ENCODE measurements at places on chromosomes 12 and 14.

- DNase-seq = no peak
Observed at GRCh38 chr12:74732826-74733225, 195.2 kb downstream of the ATXN7L3B start.

DNA sequence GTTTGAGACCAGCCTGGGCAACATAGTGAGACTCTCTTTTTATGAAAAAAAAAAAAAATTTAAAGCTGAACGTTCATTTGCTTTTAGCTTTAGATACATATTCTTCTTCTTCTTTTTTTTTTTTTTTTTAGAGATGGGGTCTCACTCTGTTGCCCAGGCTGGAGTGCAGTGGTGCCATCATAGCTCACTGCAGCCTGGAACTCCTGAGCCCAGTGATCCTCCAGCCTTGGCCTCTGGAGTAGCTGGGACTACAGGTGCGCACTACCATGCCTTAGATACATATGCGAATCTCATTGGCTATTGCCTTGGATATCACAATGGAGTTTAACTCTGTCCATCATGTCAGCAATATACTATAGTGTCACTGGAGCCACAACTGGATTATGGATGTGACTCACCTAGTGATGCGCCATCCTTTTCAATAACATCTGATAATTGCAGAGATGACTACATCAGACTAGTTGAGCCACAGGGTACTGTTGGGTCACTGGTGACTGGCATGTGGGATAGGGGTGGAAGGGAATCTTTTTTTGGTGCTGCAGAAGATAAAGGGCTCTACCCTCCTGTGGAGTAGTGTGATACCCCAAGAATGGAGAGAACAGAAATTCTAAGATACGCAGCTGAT is 2.7 kb upstream of the ADIPOR2 start:
- DNase-seq = peak; percentile 11

GRCh38 chr14:61147831-61148549 is 133.1 kb downstream of the TMEM30B start:
- peak; percentile 76 for DNase-seq

DNA sequence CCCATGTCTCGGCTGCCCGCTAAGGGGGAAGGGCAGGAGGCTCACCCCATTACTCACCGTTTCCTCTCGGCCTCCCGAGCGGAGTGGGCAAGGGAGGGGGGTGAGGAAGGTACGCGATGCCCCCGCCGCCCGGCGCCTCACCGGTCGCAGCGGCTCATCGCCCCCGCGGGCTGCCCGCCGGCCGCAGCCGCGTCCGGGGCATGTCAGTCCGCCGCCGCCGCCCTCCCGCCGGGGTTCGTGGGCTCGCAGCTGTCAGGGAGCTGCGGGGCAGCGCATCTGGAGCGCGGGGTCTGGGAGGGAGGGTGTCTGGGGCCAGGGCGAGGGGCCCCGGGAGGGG is 461 bp downstream of the SLC8A3 start:
- DNase-seq = peak; percentile 30

DNA sequence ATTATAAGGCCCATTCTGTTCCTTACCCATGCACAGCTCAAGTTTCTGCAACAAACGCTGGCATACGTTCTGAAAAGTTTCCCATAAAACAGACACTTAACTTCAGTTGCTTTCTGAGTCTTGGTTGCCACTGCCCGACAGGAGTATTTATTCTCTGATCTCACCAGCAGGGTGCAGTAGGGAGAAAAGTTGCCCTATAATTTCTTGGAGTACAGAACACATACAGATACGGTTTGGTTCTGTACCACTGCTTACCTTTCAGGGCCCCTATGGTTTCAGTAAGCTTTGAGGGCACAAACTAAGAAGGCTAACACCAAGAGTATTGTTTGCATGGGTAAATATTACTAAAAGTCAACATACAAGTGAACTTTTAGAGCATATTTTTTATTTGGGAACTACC is 77.9 kb downstream of the SPATA7 start:
- no peak for DNase-seq

DNA sequence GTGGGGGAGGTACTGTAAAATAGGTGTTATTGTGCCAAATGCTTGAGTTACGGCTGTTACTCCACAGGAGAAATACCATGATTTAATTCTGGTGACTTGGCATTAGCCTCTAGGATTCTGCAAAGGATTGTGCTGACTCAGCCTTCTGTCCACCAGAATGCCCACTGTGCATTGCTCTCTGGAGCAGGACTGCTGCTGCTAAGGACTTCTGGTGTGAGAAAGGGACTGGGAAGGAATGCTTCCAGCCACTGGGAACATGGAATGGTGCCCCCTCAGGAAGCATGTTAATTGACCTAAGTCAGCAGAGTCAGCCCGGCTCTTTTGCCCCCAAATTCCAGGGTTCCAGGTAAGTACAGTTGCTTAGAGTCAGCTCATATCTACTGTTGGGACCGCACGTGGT is 32.9 kb downstream of the ZFHX2 start:
- no peak for DNase-seq

DNA sequence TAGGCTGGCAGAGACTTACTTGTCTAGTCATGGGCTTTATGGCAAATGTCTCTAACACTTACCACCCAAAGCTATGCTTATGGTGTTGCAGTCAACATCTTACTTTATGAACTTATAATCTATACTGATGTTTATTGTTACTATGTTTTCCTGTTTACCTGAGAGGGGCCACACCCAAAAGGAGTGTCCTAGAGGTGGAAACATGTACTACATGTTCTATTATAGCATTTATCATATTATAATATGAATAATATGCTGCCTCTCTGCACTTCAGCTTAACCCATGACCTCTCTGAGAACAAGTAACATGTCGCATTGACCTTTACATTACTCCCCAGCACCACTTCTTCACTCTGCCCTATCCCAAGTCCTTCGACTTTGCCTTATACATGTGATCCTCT is 501.8 kb downstream of the ETNK1 start:
- no peak for DNase-seq

DNA sequence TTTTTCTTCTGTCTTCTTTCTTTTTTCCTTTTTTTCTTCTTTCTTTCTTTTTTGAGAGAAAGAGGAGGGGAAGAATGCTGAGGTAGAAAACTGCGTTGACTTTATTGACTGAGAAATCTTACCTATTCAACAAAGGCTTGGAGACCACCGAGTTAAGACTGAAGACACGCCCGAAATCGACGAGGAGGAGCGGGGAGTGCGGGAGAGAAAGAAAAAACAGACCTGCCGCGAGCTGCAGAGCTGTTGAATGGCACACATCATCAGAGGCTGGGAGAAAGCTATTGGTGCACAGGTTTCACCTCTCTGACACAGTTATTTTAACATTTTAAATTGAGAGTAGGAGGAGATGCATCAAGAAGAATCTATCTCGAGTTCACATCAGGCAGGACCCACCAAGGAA is 5.1 kb downstream of the ASCL1 start:
- DNase-seq = no peak

- no peak for DNase-seq
Observed at GRCh38 chr14:47785058-47785457, 109.7 kb upstream of the MDGA2 start.

DNA sequence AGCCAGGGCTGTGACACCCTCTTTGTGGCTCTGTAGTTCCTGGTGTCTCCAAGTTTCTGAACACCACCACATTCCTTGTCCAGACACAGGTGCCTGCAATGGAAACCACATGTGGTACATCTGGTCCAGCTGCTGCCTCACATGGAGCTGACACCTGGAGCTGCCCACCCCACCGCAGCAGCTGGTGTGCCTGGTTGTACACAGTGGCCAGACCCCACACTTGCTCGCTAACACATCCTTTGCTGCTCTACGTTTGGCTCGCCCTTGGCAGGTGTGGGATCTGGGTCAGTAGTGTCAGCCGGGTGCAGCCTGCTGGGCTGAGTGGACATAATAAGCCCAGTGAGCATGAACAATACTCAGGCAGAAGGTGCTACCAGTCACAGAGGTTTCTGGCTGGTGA is 198.9 kb downstream of the ADGRD1 start:
- no peak for DNase-seq

- no peak for DNase-seq
Observed at GRCh38 chr14:48628870-48629269, 953.5 kb upstream of the MDGA2 start.

DNA sequence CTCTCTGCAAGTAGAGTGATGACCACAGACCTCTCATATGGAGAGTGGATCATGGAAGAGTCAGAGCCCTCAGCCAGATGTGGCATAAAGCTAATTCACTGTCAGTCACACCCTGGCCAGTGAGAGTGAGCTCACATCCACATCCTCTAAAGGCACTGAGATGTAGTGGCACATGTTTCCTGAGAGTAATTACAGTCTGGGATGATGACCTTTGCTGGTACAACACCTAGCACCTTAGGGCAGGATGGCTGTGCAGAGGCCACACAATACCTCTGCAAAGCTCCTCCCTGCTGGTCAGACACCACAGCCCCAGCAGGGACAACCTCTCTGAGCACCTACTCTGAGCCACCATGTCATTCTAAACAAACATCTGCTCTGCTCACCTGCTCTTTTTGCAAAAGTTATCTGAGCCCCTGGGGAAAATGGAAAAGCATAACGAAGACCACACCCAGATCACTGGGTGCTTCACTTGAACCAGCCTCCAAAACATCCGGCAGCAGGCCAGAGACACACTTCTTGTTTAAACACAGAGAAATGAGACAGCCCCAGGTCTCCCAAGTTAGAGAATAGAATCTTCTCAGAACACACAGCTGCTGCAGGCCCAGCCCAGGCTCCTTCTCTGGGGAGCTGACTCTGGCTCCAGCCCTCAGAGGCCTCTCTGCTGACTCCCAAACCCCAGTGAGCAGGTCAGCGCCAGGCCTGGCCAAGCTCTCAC is 30.3 kb downstream of the PITPNM2 start:
- DNase-seq = no peak

DNA sequence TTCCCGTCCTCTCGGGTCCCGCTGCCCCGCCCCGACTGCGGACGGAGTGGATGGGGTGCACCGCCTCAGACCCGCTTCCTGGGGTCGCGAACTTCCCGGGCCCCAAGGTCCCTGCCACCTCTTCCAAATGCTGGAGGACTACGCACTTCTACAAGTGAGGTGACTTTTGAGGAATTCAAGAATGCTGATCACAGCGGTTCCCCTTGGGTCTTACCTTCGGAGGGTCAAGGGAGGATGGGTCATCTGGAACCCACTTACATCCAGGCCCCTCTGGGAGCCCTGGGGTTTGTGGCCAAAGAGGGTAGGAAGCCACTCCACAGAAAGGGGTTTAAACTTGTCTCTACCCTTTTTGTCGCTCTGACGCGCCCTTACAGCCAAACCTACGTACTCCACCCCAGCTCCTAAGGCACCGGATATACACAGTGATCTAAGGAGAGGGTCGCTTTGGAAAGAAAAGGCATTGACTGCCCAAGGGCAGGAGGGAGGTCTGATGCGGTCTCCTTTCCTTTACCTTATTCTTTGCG is 532 bp upstream of the PRKD1 start:
- DNase-seq = peak; percentile 4

- DNase-seq = no peak
Observed at GRCh38 chr14:24100197-24100981, 6.3 kb downstream of the PCK2 start.

GRCh38 chr12:124544311-124544970 is 23.0 kb downstream of the NCOR2 start:
- DNase-seq = no peak

DNA sequence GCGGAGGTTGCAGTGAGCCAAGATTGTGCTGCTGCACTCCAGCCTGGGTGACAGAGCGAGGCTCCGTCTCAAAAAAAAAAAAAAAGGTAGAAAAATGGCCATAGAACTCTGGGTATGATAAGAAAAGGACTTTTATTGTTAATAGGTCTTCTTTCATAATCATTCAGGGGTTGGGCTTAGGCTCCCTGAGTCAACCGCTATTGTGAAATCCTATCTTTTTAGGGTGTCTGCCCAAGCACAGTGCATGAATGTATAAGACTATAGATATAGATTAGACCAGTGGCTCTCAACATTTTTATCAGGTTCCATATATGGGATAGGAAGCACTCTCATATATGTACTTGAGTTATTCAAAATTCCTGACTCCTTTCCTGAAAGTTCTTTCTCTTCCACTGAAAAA is 48.7 kb upstream of the USP15 start:
- no peak for DNase-seq

DNA sequence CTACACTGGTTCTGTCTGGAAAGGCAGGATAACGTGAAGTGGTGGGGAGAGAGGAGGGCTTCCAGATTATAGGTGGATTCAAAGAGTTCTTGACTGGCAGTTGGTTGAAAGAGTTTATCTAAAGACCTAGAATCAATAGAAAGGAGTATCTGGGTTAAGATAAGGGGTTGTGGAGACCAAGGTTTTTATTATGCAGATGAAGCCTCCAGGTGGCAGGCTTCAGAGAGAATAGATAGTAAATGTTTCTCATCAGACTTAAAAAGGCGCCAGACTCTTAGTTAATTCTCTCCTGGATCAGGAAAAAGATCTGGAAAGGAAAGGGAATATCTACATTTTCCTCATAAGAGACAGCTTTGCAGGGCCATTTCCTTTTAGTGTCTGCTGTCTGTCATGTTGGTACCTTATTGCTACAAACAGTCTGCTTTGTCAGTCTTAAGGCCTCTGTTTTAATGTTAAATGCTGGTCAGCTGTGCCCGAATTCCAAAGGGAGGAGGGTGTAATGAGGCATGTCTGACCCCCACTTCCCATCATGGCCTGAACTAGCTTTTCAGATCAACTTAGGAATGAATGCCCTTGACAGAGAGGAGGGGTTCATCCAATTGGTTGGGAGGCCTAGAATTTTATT is 401.3 kb downstream of the FUT8 start:
- no peak for DNase-seq

DNA sequence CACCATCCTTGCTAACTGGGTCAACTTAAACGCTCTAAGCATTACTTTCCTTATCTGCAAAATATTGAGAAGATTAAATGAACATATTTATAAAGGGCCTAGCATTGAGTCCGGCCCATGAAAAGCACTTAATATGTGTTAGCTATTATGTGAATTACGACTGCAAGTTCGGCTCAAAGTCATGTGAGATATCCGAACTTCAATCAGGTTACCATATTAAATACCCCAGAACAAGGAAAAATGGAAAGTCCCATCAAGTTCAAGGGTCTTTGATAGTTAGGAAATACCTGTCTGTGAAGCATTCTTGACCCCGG is 487 bp upstream of the NRDE2 start:
- DNase-seq = no peak

GRCh38 chr12:12822886-12823285 is 9.7 kb downstream of the DDX47 start:
- DNase-seq = no peak

DNA sequence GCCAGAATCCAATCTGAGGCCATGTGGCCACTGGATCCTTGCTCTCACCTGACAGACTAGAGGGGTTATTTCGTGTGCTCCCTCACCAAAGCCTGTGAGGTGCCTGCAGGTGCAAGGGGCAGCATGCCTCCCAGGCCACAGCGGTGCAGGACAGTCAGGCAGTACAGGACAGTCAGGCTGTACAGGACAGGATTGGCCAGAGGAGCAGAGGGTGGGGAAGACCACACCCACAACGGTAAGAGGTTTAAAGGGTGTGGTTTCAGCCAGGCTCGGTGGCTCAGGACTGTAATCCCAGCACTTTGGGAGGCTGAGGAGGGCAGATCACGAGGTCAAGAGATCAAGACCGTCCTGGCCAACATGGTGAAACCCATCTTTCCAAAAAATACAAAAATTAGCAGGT is 3.1 kb upstream of the BRF1 start:
- DNase-seq = no peak

- no peak for DNase-seq
Observed at GRCh38 chr12:28618171-28618570, 427.9 kb downstream of the CCDC91 start.

All from fibroblast of skin of back (primary cell).